Ascending aorta (tissue), 2 donors: ENCODE measurements at places on chromosomes 4 and X.

GRCh38 chr4:174449944-174450785 lies 72.1 kb downstream of the HPGD start:
- H3K4me3 ChIP-seq: no peak overlapping the region
- H3K27ac ChIP-seq: no peak overlapping the region
- no peaks in the 10 kb centered on the region for H3K4me1 ChIP-seq

GRCh38 chr4:124934916-124935315 lies 222.4 kb upstream of the ANKRD50 start:
- no peaks in the 10 kb centered on the region for H3K36me3 ChIP-seq
- DNase-seq: no peak
- H3K27ac ChIP-seq: no peak overlapping the region
- H3K27me3 ChIP-seq: no peaks in the 10 kb centered on the region
- no peak overlapping the region for H3K4me3 ChIP-seq
- no peaks in the 10 kb centered on the region for H3K4me1 ChIP-seq

- no peaks in the 10 kb centered on the region for H3K4me1 ChIP-seq
- H3K27ac ChIP-seq: no peak overlapping the region
- peak; percentile 50 for DNase-seq
- no peaks in the 10 kb centered on the region for H3K36me3 ChIP-seq
- no peak overlapping the region for H3K4me3 ChIP-seq
These were observed 7.0 kb downstream of the PCDH10 start for GRCh38 chr4:133156096-133156495.

GRCh38 chr4:6002492-6002833 lies 15.8 kb downstream of the C4orf50 start:
- H3K4me1 ChIP-seq: no peaks in the 10 kb centered on the region
- H3K27me3 ChIP-seq: no peaks in the 10 kb centered on the region
- H3K4me3 ChIP-seq: no peak overlapping the region
- no peak overlapping the region for H3K27ac ChIP-seq

- no peaks in the 10 kb centered on the region for H3K4me1 ChIP-seq
- no peak overlapping the region for H3K27ac ChIP-seq
- DNase-seq: no peak
- no peaks in the 10 kb centered on the region for H3K36me3 ChIP-seq
- no peak overlapping the region for H3K4me3 ChIP-seq
These were observed 145.0 kb upstream of the CT83 start for GRCh38 chrX:116607776-116608175.

DNA sequence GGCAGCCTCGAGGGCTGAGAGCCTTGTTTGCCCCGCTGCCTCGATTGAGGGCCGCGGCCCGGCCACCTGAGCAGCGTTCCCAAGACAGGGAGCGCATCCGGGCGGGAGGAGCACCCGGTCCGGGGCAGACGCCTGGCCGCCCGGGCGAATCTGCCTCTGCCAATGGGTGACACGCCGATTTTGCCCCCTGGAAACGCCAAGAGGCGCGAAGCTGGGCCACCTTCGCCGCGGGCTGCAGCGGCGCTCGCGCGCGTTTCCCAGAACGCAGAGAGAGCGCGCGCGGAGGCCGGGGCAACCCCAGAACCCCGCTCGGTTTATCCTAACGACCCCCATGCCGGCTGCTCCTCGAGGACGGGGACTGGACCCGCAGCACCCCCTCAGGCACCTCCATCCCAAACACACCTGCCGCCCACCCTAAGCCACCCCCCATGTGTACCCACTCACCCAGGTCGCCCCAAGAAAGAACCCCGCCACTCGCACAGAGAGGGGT lies 575 bp downstream of the MAP7D2 start:
- DNase-seq: no peak
- no peak overlapping the region for H3K27ac ChIP-seq
- peaks cover 5% of the 10 kb centered on the region for H3K27me3 ChIP-seq
- H3K4me3 ChIP-seq: peak overlapping the region; percentile 39
- no peaks in the 10 kb centered on the region for H3K4me1 ChIP-seq

DNA sequence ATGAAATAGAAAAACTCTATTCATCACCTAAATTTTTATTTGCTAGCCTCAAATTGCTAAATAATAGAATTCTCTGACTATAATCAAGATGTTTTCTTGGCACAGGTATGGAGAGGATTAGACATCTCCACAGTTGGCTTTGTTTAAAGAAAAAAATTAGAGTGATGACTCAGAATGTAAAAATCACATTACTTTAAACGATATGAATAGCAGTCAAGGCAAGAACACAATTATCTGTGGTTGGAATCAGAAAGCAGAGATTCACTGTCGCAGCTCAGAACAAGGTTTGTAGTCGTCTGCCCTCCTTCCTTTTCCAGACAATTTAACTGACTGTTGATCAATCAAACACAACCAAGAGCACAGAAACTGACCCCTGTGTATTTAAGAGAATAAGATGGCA lies 32.2 kb upstream of the CCKAR start:
- no peak for DNase-seq
- H3K4me3 ChIP-seq: no peak overlapping the region
- no peaks in the 10 kb centered on the region for H3K36me3 ChIP-seq
- H3K27ac ChIP-seq: no peak overlapping the region
- H3K4me1 ChIP-seq: no peaks in the 10 kb centered on the region
- H3K27me3 ChIP-seq: no peaks in the 10 kb centered on the region

DNA sequence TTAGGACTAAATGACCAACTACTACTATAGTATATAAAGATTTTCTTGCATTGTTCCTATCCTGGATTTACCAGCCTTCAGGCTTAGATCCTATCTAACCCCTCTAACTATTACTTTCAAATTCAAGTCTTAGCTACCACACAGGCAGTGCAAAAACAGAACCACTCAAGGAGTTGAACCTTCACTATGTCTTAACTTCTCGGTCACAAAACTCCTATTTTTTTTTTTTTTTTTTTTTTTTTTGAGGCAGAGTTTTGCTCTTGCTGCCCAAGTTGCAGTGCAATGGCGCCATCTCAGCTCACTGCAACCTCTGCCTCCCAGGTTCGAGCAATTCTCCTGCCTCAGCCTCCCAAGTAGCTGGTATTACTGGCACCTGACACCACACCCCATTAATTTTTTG lies 6.3 kb upstream of the FAM200B start:
- DNase-seq: no peak
- no peaks in the 10 kb centered on the region for H3K36me3 ChIP-seq
- H3K27me3 ChIP-seq: no peaks in the 10 kb centered on the region
- H3K4me1 ChIP-seq: no peaks in the 10 kb centered on the region

GRCh38 chrX:53383376-53384076 lies 38.9 kb downstream of the SMC1A start:
- no peak for DNase-seq
- H3K27me3 ChIP-seq: no peaks in the 10 kb centered on the region
- H3K4me3 ChIP-seq: no peak overlapping the region
- H3K27ac ChIP-seq: no peak overlapping the region
- peaks cover 62% of the 10 kb centered on the region for H3K36me3 ChIP-seq
- no peaks in the 10 kb centered on the region for H3K4me1 ChIP-seq

- H3K4me1 ChIP-seq: no peaks in the 10 kb centered on the region
- H3K4me3 ChIP-seq: no peak overlapping the region
- H3K27ac ChIP-seq: no peak overlapping the region
- no peaks in the 10 kb centered on the region for H3K36me3 ChIP-seq
- no peak for DNase-seq
These were observed 39.6 kb upstream of the NKX1-1 start for GRCh38 chr4:1445716-1446445.

DNA sequence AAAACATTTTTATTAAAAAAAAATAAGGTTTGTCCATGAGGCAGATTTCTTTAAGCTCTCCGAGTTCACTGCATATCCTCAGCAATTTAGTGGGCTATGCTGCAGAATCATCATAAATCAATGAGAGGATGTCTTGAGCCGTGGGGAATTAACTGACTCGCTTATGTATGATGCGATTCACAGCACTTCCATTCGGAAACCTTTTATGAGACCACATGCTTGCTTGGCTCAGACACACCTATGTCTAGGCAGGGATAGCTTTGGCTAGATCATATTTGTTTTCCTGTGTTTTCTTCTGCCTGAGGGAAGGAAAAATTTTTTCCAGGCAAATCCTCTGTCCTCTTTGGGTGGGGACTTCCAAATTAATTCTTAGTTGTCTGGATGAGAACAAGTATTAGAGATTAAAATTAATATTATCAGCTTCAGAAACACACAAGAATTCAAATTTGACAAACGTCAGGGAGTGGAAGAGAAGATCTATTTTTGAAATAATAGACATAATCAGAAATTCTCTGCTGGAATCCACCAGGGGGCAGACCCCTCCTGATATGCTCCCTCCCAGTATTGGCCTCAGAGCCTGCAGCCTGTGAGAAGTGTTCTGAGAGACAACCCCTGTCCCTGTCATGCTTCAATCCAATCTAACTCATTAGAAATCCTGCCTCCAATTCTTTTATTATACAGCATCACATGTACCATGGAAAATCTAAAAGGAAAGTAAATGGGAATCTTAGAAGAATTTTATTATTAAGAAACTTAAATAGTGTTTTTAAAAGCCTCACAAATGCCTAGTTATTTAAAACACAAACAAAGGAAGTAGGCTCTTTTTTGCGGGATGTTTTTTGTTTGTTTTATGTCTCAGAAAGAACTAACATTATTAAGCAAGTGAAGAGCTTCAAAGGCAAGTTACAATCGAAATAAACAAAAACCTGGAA lies 345.1 kb upstream of the TACR3 start:
- no peaks in the 10 kb centered on the region for H3K27me3 ChIP-seq
- no peak for DNase-seq
- no peak overlapping the region for H3K27ac ChIP-seq

GRCh38 chr4:61373901-61374440 lies 173.8 kb downstream of the ADGRL3 start:
- no peak overlapping the region for H3K4me3 ChIP-seq
- no peak for DNase-seq
- H3K27me3 ChIP-seq: no peaks in the 10 kb centered on the region

GRCh38 chr4:143384381-143384994 lies 47.8 kb downstream of the GAB1 start:
- H3K4me1 ChIP-seq: peaks cover 49% of the 10 kb centered on the region
- H3K4me3 ChIP-seq: no peak overlapping the region
- no peak for DNase-seq
- H3K27me3 ChIP-seq: no peaks in the 10 kb centered on the region
- no peaks in the 10 kb centered on the region for H3K36me3 ChIP-seq

DNA sequence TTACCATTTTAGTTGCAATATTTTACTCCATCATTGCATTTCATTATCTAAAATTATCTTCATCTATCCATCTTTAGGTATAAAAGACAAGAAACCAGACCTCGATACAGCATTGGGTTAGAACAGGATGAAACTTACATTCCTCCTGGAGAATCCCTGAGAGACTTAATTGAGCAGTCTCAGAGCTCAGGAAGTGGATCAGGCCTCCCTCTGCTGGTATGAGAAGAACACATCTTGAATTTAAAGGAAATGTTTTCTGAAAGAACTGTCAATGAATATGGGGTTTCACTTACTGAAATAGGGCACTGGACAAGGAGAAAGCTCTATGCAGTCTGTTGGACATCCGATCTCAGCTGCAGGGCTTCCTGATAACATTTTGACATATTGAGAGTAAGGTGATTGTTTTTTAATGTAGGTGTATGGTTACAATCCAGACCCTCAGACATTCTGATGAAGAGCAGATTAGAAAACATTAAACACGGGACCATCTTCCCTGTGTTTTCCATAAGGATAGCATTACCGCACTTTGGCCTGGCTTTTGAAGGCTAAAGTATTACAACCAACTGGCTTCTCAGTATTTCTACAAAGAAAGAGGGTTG lies 367.2 kb downstream of the BMPR1B start:
- H3K4me1 ChIP-seq: no peaks in the 10 kb centered on the region
- H3K36me3 ChIP-seq: no peaks in the 10 kb centered on the region
- no peak overlapping the region for H3K4me3 ChIP-seq
- no peak for DNase-seq
- H3K27ac ChIP-seq: peak overlapping the region; percentile 47

DNA sequence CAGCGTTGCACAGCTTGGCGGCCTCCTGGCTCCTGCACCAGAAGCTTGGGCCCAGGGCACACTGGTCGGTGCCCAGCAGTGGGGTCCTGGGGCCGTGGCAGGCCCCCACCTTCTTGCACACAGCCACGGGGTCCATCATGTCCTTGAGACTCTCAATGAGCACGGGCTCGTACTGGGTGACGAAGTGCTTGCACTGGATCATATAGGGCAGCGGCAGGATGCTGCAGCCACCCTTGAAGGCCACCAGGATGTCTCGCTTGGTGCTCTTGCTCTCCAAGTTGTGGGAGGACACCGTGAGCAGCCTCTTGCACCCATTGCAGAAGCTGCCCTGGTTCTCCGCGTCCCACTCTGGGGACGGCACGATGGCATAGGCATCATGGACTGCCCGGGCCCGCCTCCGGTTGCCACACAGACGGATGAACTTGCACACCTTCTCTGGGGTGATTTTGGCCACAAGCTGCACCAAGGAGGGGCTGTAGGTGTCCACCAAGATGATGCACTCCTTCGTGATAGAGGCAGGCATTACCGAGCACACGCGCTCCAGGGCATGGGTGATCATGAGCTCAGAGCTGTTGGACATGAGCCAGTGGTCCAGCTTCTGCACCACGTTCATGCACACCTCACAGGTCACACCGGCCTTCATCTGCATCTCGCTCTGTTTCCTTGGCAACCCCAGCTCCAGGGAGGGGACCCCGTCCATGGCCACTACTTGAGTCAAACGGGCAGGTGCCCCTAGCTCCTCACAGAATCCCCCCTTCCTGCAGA lies 1.2 kb downstream of the PSAPL1 start:
- H3K36me3 ChIP-seq: no peaks in the 10 kb centered on the region
- no peak overlapping the region for H3K4me3 ChIP-seq
- H3K27ac ChIP-seq: no peak overlapping the region
- no peak for DNase-seq
- no peaks in the 10 kb centered on the region for H3K4me1 ChIP-seq

GRCh38 chr4:140884431-140885058 lies 128.4 kb upstream of the TBC1D9 start:
- no peak overlapping the region for H3K4me3 ChIP-seq
- no peaks in the 10 kb centered on the region for H3K36me3 ChIP-seq
- no peak overlapping the region for H3K27ac ChIP-seq

DNA sequence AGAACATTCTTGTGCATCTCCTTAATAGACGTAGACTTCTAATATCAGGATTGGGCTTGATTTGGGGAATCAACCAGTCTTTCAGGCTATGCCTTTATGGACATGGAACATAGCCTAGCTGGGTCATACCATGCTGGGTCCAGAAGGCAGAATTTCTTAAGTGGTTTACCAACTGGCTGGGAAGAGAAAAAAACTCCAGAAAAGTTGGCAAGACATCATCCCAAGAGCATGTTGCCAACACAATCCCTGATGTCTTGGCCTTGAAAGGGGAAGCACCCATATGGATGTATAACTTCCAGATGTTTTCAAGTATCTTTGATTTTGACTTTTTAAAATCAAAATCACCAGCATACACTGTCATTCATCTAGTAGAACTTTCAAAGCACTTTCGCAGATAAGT lies 138.0 kb upstream of the FGF13 start:
- H3K27me3 ChIP-seq: no peaks in the 10 kb centered on the region
- no peaks in the 10 kb centered on the region for H3K4me1 ChIP-seq
- no peak overlapping the region for H3K27ac ChIP-seq
- no peak overlapping the region for H3K4me3 ChIP-seq

GRCh38 chr4:53532521-53532920 lies 58.8 kb downstream of the LNX1 start:
- H3K4me3 ChIP-seq: no peak overlapping the region
- no peak for DNase-seq
- H3K4me1 ChIP-seq: no peaks in the 10 kb centered on the region
- H3K36me3 ChIP-seq: no peaks in the 10 kb centered on the region
- no peaks in the 10 kb centered on the region for H3K27me3 ChIP-seq
